NCI-H1930 (cell line): ENCODE measurements at places on chromosomes 12 and 14.

DNA sequence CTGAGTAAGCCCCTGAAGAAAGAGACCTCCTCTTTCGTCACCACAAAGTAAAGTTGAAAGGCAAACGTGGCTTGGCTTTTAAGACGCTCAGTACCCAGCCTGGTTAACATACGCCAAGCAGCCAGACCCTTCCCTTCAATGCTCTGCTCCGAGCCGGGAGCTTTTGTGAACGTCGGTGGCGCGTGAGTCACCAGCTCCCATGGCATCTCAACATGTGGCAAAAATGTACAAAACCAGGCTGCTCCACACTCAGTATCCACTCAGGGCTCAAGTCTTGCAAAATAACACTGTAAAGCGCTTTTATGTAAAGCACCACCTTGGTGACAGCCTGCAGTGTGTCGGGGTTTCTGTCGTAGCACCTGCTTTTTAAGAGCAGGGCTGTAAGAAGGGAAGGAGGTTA lies 89.0 kb downstream of the SETD3 start:
- no peak for DNase-seq

DNA sequence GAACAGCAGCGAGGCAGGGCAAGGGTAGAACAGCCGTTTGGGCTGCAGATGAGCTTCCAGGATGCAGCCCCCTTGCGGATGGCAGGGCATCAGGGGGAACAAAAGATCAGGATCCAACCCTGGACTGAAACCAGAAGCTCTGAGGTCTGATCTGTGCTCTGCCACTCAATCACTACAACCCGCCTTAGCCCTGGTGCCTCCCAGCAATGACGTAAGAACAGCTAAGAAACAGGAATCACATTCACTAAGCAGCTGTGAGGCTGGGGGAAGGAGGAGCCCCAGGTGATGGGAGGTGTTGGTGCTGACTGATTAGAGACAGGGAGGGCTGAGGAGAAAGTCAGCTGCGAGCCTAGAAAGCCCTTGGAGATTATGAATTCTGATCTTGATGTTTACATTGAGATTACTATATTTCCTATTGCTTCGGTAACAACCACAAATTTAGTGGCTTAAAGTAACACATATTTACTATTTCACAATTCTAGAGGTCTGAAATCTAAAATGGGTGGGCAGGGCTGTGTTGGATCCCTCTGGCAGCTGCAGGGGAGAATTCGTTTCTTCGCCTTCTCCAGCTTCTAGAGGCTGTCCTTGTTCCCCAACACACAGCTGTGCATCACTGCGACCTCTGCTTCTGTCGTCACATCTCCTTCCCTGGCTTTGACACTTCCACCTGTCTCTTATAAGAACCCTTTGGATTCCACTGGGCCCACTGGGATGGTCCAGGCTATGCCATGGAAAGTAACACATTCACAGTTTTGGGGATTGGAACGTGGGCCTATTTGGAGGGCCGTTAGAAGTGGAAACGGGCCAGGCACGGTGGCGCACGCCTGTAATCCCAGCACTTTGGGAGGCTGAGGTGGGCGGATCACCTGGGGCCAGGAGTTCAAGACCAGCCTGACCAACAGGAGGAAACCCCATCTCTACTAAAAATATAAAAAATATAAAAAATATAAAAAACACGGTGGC lies 6.1 kb upstream of the CD9 start:
- no peak for DNase-seq

DNA sequence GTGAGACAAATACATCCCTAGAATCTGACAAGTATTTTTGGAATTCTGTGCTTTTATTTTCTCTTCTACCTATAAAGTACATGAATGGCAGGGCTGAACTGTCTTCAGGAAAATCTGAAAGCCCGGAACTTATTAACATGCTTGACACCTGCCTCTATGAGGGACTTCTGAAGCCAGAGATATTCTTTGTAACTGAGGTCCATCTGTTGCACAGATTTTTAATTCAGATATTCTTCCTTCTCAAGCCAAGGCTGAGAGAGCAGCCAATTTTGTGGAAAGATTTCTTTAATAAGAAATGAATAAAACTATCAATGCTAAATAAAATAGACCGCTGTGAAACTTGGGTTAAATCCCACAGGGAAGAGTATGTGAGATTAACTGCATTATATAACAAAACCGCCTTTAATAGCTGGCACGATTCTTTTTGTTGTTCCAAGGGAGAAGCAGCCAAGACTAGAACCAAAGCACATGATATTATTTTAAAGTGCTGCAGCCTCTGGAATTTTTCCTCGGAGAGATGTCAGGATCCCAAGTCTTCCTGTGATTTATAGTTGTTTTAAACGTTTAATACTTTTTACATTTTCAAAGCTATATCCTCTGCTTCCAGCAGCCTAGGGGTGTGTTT lies 148.9 kb downstream of the CRADD start:
- no peak for DNase-seq

- DNase-seq: no peak
These were observed 1010.5 kb upstream of the NOVA1 start for GRCh38 chr14:27608377-27608776.

GRCh38 chr12:117481470-117481869 lies 120.0 kb upstream of the NOS1 start:
- no peak for DNase-seq

- DNase-seq: no peak
These were observed 902 bp downstream of the EML5 start for GRCh38 chr14:88791629-88792472.

- DNase-seq: no peak
These were observed 40.9 kb downstream of the PELI2 start for GRCh38 chr14:56159066-56159465.

GRCh38 chr12:78181544-78182162 lies 351.0 kb downstream of the NAV3 start:
- peak; percentile 9 for DNase-seq

GRCh38 chr12:120698665-120699064 lies 11.6 kb upstream of the UNC119B start:
- DNase-seq: no peak

DNA sequence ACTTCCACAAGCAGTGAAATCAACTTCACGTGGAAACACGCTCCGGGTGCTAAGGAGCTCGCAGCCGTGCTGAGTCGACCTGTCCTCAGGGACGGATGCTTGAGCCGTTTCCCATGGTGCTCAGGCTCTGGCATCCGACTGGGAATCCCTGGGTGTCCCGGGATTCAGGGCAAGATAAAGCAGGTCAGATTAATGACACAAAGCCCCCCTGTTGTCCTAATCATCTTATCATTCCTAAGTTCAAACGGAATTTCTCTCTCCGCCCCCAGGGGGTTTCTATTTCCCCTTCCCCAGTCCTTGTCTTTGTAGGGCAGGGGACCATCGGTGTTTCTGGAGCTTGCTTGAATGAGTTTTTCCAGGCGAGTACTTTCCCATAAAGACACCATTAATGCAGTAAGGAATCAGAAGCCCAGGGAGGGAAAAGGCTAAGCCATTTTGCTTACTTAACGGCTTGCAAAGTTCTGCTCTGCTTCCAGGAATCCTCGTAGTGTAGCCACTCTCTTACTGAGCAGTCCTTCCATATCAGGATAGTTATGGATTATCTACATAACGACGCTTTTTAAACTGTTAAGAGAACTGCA lies 116.5 kb downstream of the TMEM132C start:
- no peak for DNase-seq

GRCh38 chr14:47993883-47994282 lies 318.5 kb upstream of the MDGA2 start:
- no peak for DNase-seq

- no peak for DNase-seq
These were observed 454.7 kb upstream of the PRICKLE1 start for GRCh38 chr12:43044241-43044640.

- DNase-seq: no peak
These were observed 5.9 kb downstream of the SDR9C7 start for GRCh38 chr12:56928262-56928661.

GRCh38 chr14:99860219-99860618 lies 67.0 kb downstream of the EML1 start:
- no peak for DNase-seq

DNA sequence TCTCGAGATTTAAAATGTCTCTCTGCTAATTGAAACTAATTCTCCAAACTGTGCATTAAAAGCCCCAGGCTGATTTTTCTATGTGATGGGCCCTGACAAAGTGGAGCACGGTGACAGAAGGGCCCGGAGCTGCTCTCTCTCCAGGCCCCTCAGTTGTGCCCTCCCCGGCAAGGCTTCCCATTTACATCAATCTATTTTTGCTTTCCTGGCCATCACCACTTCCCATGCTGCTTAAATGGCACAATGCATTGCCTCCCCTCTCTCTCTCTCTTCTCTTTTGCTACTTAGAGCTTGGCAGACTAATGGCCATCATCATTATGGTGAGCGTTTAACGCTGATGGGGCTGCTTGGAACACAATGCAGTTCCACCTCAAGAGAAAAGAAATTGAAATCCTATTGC lies 270.7 kb upstream of the DIO3 start:
- no peak for DNase-seq

- DNase-seq: no peak
These were observed 36.1 kb downstream of the PARP11 start for GRCh38 chr12:3837049-3837448.

DNA sequence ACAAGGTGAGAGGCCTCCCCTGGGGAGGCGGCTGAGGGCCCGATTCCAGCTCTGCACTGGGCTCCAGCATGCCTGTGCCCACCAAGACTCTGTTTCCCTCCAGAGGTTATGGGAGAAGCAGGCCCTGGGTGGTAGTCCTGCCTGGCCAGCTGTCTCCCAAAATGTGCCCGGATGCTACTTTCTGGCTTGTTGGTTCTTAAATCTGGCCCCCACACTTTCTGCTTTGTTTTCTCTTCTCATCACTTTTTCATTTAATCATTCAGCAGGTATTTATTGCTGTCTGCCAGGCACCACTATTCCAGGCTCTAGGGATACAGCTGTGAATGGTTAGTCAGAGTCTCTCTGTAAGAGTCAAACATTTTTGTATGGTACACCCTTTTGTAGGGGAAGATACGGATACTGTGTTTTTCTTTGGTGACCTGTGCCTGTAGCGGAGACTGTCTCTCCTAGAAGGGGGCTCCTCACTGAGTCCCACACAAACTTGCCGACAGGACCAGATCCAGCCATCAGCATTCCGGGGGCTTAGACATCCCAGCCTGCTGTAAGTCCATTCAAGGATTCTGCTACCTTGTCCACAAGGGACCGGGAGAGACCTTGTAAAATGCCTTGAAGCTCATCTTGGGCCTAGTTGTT lies 3.8 kb downstream of the DHRS2 start:
- no peak for DNase-seq

DNA sequence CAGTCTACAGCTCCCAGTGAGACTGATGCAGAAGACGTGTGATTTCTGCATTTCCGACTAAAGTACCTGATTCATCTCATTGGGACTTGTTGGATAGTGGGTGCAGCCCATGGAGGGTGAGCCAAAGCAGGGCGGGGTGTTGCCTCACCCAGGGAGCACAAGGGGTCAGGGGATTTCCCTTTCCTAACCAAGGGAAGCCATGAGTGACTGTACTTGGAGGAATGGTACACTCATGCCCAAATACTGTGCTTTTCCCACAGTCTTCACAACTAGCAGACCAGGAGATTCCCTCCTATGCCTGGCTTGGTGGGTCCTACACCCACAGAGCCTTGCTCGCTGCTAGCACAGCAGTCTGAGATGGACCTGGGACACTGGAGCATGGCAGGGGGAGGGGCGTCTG lies 21.0 kb upstream of the ABCC9 start:
- no peak for DNase-seq

DNA sequence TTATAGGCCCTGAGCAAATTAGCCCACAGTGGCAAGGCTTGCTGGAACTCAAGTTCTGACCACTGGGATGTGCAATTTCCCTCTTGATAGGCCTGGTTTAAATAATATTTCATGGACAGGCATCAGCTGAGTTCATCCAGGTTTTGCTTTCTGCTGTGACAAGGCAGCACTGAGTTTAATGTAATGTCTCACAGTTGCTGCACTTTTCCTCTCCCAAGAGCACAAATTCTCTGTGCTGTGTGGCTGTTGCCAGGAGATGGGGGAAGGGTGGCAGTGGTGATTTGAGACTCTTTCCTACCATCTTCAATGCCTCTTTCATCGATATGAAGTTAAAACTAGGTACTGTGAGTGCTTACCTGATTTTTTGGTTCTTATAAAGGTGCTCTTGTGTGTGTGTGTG lies 272.8 kb upstream of the STXBP6 start:
- no peak for DNase-seq

DNA sequence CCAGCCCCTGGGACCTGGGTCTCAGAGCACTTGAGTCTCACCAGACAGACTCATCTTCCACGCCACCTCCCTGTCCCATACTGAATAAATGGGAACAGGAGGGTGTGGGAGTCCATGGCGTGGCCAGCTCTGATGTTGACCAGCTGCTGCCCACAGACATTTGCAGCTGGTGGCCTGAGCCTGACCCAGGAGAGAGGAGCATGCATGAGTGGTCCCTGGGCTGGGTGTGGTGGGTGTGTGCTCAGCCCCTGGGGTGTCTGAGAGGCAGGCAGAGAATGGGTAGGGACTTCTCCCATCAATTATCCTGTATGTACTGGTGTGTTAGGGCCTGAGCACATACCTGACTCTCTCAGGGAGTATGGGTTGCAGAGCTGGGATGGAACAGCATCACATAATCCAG lies 49.3 kb downstream of the SLC24A4 start:
- no peak for DNase-seq

DNA sequence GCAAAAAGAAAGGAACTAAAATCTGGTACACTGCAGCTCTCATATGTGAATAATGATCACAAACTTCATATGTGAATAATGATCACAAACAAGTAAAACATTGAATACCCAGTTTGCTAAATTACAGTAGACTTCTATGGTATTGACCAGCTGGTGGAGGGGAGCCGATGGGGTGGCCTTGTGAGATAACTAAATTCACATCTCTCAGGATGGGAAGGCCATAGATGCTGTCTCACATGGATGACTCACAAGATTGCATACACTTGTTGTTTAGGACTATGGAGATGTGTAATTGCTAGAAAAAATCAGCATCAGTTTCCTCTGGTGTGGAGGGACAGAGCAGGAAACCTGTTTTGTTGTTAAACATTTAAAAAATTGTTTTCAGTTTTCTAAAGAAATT lies 49.2 kb downstream of the ACACB start:
- DNase-seq: no peak

DNA sequence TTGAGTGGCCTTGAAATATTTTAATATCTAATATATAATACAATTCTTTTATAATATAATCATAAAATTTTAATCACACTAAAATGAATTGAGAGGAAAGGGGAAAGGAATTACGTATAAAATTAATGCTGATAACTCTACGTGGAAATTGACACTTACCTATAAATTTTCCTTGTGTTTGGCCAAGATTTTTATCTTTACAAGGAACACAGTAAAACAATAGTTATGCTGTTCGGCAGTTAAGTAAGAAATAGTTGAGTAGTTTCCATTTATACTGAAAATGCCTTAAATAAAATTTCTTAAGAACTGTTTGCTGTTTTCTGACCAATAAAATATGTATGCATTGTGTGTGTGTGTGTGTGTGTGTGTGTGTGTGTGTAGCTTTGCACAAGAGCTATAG lies 294.4 kb downstream of the LRFN5 start:
- DNase-seq: no peak
